ENCODE measurements at places on chromosomes 13 and 19. TPM values are rescaled to one million over a fixed set of nuclear protein-coding genes. Genes with fewer than 3 reads are reported as not detected.

DNA sequence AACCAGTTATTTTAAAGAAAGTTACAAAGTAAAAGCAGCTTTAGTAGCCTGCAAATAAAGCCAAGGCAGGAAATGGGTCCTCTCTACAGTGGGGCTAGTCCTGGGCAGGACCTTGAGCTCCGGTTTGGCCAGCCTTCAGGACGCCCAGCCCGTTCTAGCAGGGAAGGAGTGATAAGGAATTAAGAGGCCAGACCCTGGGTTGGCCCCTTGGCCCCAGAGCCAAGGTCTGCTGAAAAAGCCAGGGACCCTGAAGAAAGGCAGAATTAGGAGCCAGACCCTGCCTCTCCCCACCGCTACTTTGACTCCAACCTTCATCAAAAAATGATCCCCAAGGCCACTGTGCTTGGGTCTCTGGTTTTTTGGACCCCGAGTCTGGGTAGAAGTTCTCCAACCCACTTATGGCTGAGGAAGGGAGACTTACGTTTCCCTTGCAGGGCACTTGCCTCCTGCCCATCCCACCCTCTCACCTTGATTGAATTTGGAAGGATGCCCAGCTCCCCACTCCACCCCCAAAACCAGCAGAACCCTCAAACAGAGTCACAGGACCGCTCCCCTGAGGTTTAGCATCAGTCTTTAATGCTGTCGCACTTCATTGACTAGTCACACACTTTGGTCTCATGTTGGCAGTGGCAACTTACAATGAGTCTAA, 3.9 kb downstream of the DNAJB1 start:
- peaks cover 44% of the 10 kb centered on the region for H3K36me3 ChIP-seq
- DNase-seq = no peak
- H3K27ac ChIP-seq = peak overlapping the region; percentile 17
- H3K27me3 ChIP-seq = no peaks in the 10 kb centered on the region
- H3K4me1 ChIP-seq = peaks cover 54% of the 10 kb centered on the region

GRCh38 chr19:41893899-41894298, 10.9 kb downstream of the ARHGEF1 start:
- peaks cover 47% of the 10 kb centered on the region for H3K4me1 ChIP-seq
- peak overlapping the region; percentile 77 for H3K27ac ChIP-seq
- no peak for DNase-seq
- H3K27me3 ChIP-seq = no peaks in the 10 kb centered on the region
- peaks cover 46% of the 10 kb centered on the region for H3K36me3 ChIP-seq

GRCh38 chr19:36169084-36169760, 17.0 kb upstream of the COX7A1 start:
- no peaks in the 10 kb centered on the region for H3K36me3 ChIP-seq
- no peak overlapping the region for H3K4me3 ChIP-seq
- no peak for DNase-seq
- H3K4me1 ChIP-seq = peaks cover 2% of the 10 kb centered on the region
- H3K27ac ChIP-seq = no peak overlapping the region

- DNase-seq = no peak
- H3K4me1 ChIP-seq = no peaks in the 10 kb centered on the region
- H3K4me3 ChIP-seq = no peak overlapping the region
- H3K36me3 ChIP-seq = no peaks in the 10 kb centered on the region
Measured at GRCh38 chr13:90270226-90270625, 1077.3 kb upstream of the MIR17HG start.

- H3K36me3 ChIP-seq = no peaks in the 10 kb centered on the region
- H3K27ac ChIP-seq = no peak overlapping the region
- no peak for DNase-seq
- H3K4me1 ChIP-seq = peaks cover 7% of the 10 kb centered on the region
- no peak overlapping the region for H3K4me3 ChIP-seq
Measured at GRCh38 chr19:15895876-15896430, 1.9 kb downstream of the CYP4F2 start.

DNA sequence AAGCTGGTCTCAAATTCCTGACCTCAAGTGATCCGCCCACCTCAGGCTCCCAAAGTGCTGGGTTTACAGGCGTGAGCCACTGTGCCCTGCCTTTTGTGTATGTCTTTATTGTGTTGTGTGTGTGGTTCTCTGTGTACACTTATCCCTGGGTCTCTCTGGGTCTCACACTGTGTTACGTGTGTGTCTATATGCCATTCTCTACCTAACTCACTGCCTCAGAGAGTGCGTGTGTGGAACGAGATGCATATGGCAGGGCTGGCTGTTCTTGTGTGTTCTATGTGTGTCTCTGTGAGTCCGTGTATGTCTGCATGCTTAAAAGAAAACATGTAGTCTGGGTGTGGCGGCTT, 10.5 kb downstream of the FOXA3 start:
- no peak for DNase-seq
- H3K4me1 ChIP-seq = peaks cover 11% of the 10 kb centered on the region
- no peaks in the 10 kb centered on the region for H3K36me3 ChIP-seq
- H3K27ac ChIP-seq = no peak overlapping the region
- no peak overlapping the region for H3K4me3 ChIP-seq

GRCh38 chr13:34733721-34734120, 208.3 kb upstream of the NBEA start:
- no peaks in the 10 kb centered on the region for H3K27me3 ChIP-seq
- no peaks in the 10 kb centered on the region for H3K36me3 ChIP-seq
- H3K27ac ChIP-seq = no peak overlapping the region
- no peak overlapping the region for H3K4me3 ChIP-seq
- H3K4me1 ChIP-seq = no peaks in the 10 kb centered on the region

DNA sequence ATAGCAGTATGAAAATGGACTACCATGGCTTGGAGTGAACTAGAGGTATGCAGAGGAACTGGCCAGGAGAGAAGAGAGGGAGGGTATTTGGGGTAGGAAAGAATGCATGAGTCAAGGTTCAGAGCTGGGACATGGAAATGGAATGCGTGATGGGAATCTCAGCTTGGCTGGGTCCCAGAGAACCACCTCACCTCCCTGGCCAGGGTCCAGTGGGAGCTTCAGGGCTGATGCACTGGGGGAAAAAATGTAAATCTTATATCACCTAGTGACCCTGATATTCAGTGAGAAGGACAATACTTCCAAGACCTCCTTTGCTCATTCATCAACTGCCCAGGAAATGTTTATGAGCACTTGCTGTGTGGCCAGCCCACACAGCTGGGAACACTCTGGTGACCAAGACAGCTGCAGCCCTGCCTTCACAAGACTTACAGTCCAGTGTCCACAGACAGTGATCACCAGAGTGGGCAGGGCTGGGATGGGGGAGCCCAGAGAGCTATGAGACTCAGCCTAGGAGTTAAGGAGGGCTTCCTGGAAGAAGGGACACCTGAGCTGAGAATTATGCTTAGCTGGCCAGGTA, 12.8 kb downstream of the IGSF23 start:
- no peaks in the 10 kb centered on the region for H3K4me1 ChIP-seq
- no peak for DNase-seq
- peaks cover 2% of the 10 kb centered on the region for H3K36me3 ChIP-seq
- no peak overlapping the region for H3K4me3 ChIP-seq
- no peak overlapping the region for H3K27ac ChIP-seq
- peaks cover 4% of the 10 kb centered on the region for H3K27me3 ChIP-seq

DNA sequence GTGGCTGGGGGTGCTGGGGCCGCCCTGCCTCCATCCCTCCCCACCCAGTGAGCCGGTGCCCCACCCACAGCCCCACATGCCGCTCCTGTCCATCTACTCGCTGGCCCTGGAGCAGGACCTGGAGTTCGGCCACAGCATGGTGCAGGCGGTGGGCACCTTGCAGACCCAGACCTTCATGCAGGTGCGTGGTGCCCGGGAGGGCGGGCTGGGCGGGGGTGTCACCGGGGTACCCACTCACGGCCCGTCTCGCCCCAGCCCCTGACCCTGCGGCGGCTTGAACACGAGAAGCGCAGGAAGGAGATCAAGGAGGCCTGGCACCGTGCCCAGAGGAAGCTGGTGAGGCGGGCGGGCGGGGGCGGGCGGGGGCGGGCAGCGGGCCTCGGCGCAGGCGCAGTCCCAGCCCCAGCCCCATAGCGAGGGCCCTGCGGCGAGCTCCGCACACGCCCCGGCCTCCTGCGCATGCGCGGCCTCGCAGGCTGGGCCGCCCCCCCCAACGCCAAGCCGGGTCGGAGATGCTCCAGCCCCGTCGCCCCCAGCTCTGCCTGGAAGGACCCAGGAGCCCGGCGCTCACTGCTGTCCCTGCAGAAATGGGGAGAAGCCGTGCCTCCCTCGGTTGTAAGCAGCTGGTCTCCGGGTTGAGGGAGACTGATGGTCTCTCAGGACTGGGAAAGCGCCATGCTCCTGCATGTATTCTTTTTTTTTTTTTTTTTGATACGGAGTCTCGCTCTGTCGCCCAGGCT, 7.7 kb downstream of the ARHGAP45 start:
- peaks cover 57% of the 10 kb centered on the region for H3K36me3 ChIP-seq
- no peaks in the 10 kb centered on the region for H3K27me3 ChIP-seq
- peaks cover 48% of the 10 kb centered on the region for H3K4me1 ChIP-seq
- no peak overlapping the region for H3K27ac ChIP-seq
- peak overlapping the region; percentile 42 for H3K4me3 ChIP-seq
- DNase-seq = peak; percentile 83

GRCh38 chr13:23678795-23679194, 108.6 kb downstream of the TNFRSF19 start:
- no peaks in the 10 kb centered on the region for H3K36me3 ChIP-seq
- no peak overlapping the region for H3K27ac ChIP-seq
- no peak overlapping the region for H3K4me3 ChIP-seq
- H3K4me1 ChIP-seq = peaks cover 13% of the 10 kb centered on the region

- H3K4me1 ChIP-seq = peaks cover 14% of the 10 kb centered on the region
- no peak for DNase-seq
- H3K27me3 ChIP-seq = peaks cover 4% of the 10 kb centered on the region
- no peaks in the 10 kb centered on the region for H3K36me3 ChIP-seq
- H3K27ac ChIP-seq = no peak overlapping the region
- no peak overlapping the region for H3K4me3 ChIP-seq
Measured at GRCh38 chr13:23714672-23715071, 144.5 kb downstream of the TNFRSF19 start.

DNA sequence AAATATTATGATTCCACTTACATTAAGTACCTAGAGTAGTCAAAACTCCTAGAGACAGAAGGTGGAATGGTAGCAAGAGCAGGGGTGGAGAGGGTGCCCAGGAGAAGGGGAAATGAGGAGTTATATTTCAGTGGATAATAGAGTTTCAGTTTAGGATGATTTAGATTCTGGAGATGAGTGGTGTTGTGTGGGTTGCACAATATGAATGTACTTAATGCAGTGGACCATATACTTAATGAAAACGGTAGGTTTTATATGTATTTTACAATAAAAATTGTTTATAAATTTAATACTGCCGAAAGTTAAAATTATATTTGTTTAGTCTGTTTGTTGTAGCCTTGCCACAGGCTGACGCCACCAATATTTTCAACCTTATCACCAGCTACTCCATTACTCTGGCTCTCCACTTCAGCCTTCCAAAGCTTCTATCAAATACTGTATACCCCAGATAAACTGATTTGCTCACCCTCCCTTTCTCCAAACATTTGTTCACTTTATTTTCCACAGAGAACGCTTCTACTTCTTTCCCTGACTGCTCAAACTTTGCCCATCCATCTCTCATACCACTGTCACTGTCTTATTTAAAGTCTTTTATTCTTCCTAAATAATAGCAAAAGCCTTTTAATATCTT, 1.4 kb upstream of the RBM26 start:
- no peaks in the 10 kb centered on the region for H3K27me3 ChIP-seq
- DNase-seq = no peak
- H3K27ac ChIP-seq = peak overlapping the region; percentile 97
- peaks cover 23% of the 10 kb centered on the region for H3K4me1 ChIP-seq
- peaks cover 13% of the 10 kb centered on the region for H3K36me3 ChIP-seq

DNA sequence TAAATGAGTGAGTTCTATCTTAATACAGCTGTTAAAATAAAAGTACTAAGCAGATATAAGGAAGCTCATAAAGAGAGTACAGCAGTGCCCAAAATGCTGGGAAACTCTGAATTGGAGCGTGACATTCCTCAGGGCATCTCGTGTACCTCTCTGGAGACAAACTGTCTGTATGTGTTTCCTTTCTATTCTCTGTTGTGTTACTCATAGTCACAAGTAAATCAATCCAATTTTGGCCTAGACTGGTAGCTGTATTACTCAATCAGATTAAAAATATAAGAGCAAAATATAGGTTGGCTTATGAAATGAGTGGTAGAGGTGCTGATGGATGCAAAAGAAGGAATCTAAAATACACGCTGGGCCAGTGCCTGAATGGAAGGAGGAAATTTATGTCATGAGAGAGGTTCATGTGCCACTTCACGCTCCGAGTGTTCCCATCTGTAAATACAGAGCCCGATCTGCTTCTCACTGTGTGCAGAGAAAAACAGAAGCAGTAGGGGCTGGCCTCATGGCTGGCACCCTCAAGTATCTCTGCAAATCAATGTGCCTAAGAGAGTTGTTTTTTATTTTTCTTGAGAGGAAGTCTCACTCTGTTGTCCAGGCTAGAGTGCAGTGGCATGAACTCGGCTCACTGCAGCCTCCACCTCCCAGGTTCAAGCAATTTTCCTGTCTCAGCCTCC, 58.7 kb upstream of the RGCC start:
- DNase-seq = no peak
- H3K4me1 ChIP-seq = no peaks in the 10 kb centered on the region
- H3K27ac ChIP-seq = peak overlapping the region; percentile 46
- no peaks in the 10 kb centered on the region for H3K27me3 ChIP-seq
- no peaks in the 10 kb centered on the region for H3K36me3 ChIP-seq

GRCh38 chr13:43085545-43085944, 62.2 kb downstream of the DNAJC15 start:
- no peak for DNase-seq
- H3K4me3 ChIP-seq = no peak overlapping the region
- peaks cover 29% of the 10 kb centered on the region for H3K36me3 ChIP-seq
- peaks cover 15% of the 10 kb centered on the region for H3K4me1 ChIP-seq
- H3K27ac ChIP-seq = no peak overlapping the region
- H3K27me3 ChIP-seq = no peaks in the 10 kb centered on the region

DNA sequence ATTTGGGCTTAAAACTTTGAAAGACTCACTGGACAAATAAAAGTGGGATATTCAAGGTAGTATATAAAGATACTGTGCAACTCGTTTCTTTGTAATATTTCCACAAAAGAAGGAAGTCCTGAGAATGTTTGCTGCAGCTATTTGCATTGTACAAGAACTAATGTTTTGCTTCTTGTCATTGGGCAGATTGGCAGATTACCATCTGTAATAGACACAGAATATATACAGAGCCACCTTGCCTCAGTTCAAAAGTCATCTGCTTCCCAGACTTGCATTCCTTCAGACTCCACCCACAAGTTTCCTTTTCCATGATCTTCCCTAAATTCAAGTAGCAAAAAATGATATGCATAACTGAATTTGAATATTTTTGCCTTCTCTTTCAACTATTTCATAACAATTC, 145.1 kb downstream of the EFNB2 start:
- H3K27ac ChIP-seq = no peak overlapping the region
- DNase-seq = no peak
- no peak overlapping the region for H3K4me3 ChIP-seq
- H3K4me1 ChIP-seq = no peaks in the 10 kb centered on the region
- no peaks in the 10 kb centered on the region for H3K27me3 ChIP-seq
- no peaks in the 10 kb centered on the region for H3K36me3 ChIP-seq

Gene IGFL2
- not detected for total RNA-seq

Gene ATXN8OS
- total RNA-seq = not detected

Gene C19orf73
- total RNA-seq = 1.0 TPM

Gene CSNK1G2
- 50.7 TPM for total RNA-seq

Gene TMEM91
- 4.5 TPM for total RNA-seq

Gene ARRDC2
- total RNA-seq = 20.6 TPM
